Activated naive CD4-positive, alpha-beta T cell treated with Interleukin-2 at 50 U/mL for 16 hours (primary cell): ENCODE measurements at places on chromosomes 13 and 19.

DNA sequence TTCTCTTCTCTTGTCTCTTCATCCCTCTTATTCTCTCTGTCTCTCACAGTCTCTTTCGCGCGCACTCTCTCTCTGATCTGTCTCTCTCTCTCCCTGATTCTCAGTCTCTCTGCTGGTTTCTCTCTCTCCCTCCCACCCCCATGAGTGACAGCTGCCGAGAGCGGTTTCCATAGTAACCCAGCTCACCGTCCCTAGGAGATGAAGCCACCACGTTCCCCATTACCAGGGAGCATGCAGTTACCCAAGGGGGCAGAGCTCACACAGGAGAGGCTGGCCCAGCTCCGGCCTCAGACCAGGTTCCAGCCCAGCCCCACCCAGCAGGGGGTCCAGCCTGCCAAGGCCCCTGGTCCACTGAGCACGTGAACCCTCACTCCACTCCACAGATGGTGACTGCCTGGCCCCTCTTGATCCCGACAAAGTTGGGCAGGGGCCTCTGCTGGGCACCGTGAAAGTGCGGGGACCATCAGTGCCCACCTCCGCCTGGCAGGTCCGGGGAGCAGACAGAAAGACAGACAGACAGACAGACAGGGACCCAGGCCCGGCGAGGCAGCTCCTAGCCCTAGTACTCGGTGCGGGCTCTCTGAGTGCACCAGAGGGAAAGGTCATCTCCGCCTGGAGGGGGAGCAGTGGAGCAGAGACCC lies 50.6 kb downstream of the CELF5 start:
- DNase-seq: peak; percentile 32

GRCh38 chr13:35014606-35015213 lies 72.6 kb downstream of the NBEA start:
- DNase-seq: no peak

- DNase-seq: no peak
Measured at GRCh38 chr19:16202320-16203255, 4.9 kb downstream of the AP1M1 start.

GRCh38 chr13:38255600-38255999 lies 94.1 kb upstream of the UFM1 start:
- no peak for DNase-seq

DNA sequence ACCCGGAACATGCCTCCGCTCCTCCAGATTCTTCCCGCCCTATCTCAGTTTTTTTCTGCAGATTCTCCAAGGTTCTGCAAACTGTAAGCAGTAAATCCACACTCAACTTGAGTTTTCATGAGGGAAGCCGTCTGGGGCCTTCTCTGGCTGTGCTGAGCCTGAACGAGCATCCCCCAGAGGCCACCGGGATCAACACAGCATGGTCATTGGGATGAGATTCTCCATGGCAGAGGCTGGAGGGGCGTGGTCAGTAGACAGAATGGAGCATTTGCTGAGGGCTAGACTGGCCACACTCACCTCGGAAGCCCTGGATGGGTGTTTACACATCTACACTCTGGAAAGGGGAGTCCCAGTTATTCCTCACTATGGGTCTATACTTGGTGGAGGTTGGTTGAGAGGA lies 2.3 kb upstream of the LILRA4 start:
- no peak for DNase-seq

DNA sequence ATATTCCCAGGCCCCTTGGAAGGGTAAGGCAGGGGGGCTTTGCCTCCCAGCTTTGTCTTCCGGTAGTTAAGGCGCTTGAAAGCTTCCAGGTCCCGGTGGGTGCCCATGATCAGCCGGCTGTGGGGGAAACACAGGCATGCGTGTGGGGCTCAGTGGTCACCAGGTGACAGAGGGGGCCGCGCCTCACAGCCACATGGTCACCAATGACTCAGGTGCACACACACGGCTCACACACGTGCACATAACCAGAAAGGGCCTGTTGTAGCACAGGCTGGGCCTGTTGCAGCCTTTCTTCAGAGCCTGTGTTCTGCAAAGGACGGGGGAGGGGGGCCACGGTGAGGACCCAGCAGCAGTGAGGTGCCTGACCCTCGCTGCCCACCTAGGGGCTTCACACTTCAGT lies 5.9 kb downstream of the NANOS3 start:
- no peak for DNase-seq

- no peak for DNase-seq
Measured at GRCh38 chr19:21603431-21604231, 98.2 kb downstream of the ZNF429 start.

- DNase-seq: no peak
Measured at GRCh38 chr13:19169496-19169895, 12.1 kb downstream of the TUBA3C start.

GRCh38 chr13:79642596-79642995 lies 161.6 kb downstream of the NDFIP2 start:
- DNase-seq: no peak

DNA sequence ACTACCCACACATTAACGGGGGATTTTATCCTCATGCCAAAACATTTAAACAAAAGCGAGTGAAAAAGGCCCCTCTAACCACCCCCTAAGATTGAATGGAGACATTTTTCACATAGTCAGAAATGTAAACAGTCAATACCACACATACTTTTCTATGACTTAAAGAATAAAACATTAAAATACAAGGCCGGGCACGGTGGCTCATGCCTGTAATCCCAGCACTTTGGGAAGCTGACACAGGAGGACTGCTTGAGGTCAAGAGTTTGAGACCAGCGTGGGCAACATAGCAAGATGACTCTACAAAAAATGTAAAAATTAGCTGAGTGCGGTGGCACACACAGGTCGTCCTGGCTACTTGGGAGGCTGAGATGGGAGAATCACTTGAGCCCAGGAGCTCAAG lies 47.3 kb downstream of the MPHOSPH8 start:
- DNase-seq: no peak

DNA sequence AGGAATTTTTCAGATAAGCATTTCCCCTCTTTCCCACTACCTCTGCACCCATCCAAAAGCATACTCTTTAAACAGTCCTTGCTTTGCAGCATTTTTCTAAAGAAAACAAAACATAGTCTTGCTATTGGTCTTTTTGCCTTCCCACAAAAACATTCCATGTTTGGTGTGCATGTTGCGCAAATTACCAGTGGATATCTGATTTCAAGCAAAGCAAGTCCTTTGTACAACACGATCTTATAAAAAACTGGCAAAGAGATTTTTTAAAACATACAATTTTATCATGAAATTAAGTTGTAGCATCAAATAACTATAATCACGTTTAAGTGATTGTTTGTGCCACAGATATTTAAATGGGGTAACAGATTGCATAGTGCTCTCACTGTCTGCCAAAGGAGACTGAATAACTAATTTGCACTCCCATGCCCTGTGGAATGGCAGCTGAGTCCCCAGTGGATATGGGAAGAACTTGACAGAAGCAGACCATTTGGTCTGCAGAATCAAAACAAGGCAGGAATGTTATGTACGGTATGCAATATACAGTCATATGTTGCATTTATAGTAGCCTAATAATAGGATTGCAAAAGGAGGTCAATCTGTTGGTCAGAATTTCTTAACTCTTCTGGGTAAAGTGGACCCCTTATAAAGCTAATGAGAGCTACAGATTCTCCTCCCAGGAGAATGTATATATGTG lies 285.7 kb downstream of the TBC1D4 start:
- DNase-seq: no peak

DNA sequence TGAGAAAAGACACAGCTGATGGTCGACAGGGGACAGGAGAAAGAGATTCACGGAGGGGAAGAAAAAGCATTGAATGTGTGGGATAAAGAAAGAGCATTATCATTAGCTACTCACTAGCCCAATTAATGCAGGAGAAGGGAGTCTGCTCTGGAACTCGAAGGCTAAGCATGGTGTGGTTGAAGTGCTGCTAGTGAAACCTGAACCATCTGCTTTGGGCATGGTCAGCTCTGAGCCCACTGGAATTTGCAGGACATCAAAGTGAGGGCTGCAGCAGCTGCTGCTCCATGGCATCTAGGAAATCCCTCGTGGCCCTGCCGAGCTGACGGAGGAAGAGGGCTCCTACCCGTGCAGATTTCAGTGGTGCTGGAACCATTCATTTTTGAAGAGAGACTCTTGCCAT lies 320.3 kb downstream of the ATP8A2 start:
- no peak for DNase-seq

GRCh38 chr13:20195801-20196200 lies 3.1 kb upstream of the GJB2 start:
- no peak for DNase-seq
